ENCODE measurements at places on chromosomes 2 and 18. TPM values are rescaled to one million over a fixed set of nuclear protein-coding genes. Genes with fewer than 3 reads are reported as not detected.

GBX2 gene
- 2.4 TPM for total RNA-seq

GRCh38 chr18:13219593-13220159, 1.1 kb downstream of the LDLRAD4 start:
- no peak overlapping the region for H3K4me3 ChIP-seq
- H3K4me1 ChIP-seq = peaks cover 12% of the 10 kb centered on the region
- no peak overlapping the region for H3K27ac ChIP-seq
- H3K27me3 ChIP-seq = peaks cover 7% of the 10 kb centered on the region
- no peaks in the 10 kb centered on the region for H3K36me3 ChIP-seq

ACADL gene
- not detected for total RNA-seq

GRCh38 chr2:28326881-28327505, 65.7 kb upstream of the FOSL2 start:
- H3K4me1 ChIP-seq = no peaks in the 10 kb centered on the region
- no peak overlapping the region for H3K4me3 ChIP-seq
- DNase-seq = no peak

DNA sequence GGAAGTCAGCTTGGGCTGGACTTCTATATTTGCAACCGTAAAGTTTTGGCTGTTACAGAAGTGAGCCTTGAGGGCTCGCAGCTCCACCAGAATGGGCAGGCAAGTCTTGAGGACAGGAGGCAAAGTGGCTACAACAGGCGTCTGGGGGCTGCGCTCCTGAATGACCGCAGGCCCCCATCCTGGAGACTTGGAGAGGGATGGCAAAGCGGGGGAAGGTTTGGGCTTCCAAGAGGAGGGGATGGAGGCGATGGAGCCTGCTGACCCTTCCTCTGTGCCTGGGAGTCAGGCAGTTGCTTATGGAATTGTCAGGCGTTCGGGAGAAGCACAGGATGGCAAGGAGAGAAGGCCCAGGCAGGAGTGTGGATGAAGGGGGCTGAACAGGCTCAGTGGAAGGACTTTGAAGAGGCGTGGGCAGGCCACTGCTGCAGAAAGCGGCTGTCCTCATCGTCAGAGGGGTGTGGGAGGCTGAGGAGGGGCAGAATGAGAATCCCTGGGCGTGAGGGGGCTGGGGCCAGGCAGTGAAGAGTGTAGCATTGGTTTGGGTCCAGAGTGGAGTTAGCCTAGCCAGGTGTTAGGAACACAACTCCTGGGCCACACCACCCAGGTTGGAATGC, 72.3 kb downstream of the INHBB start:
- DNase-seq = no peak
- no peak overlapping the region for H3K4me3 ChIP-seq
- H3K27me3 ChIP-seq = no peaks in the 10 kb centered on the region

RNU2-63P gene
- total RNA-seq = 19.4 TPM

DNA sequence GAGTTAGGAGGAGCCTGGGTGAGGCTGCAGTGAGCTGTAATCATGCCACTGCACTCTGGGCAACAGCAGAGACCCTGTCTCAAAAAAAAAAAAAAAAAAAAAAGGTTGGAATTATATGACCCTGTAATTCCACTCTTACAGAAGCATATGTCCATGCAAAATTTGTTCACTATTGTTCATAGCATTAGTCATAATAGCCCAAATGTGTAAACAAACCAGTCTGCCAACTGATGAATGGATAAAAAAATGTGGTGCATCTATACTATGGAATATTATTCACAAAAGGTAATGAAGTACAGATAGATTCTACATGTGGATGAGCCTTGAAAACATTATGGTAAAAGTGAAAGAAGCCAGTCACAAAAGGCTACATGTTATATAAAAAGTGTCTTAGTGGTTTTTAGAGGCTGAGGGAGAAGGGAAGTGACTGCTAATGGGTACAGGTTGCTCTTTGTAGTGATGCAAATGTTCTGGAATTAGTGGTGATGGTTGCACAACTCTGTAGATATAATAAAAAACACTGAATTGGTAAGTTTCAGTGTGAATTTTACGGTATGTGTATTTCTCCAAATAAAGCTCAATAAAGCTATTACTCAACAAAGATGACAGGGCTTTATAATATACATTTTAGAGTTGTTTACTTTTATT, 9.4 kb downstream of the COA5 start:
- no peak for DNase-seq
- H3K4me3 ChIP-seq = no peak overlapping the region
- H3K36me3 ChIP-seq = no peaks in the 10 kb centered on the region
- H3K27me3 ChIP-seq = no peaks in the 10 kb centered on the region

GRCh38 chr2:170523506-170523905, 191.6 kb upstream of the SP5 start:
- peaks cover 16% of the 10 kb centered on the region for H3K4me1 ChIP-seq
- no peak overlapping the region for H3K27ac ChIP-seq
- no peaks in the 10 kb centered on the region for H3K27me3 ChIP-seq
- H3K36me3 ChIP-seq = no peaks in the 10 kb centered on the region
- H3K4me3 ChIP-seq = no peak overlapping the region
- DNase-seq = no peak

SDC1 gene
- total RNA-seq = 24.3 TPM

TPO gene
- total RNA-seq = not detected

GRCh38 chr2:207256476-207257207, 90.9 kb upstream of the KLF7 start:
- H3K27ac ChIP-seq = no peak overlapping the region
- no peak overlapping the region for H3K4me3 ChIP-seq
- H3K36me3 ChIP-seq = no peaks in the 10 kb centered on the region
- H3K27me3 ChIP-seq = no peaks in the 10 kb centered on the region

CIB4 gene
- not detected for total RNA-seq

UCN gene
- 0.86 TPM for total RNA-seq

GRCh38 chr2:96914332-96914731, 44.5 kb upstream of the SEMA4C start:
- H3K36me3 ChIP-seq = no peaks in the 10 kb centered on the region
- H3K27ac ChIP-seq = no peak overlapping the region
- no peaks in the 10 kb centered on the region for H3K27me3 ChIP-seq
- H3K4me3 ChIP-seq = no peak overlapping the region

- H3K4me3 ChIP-seq = no peak overlapping the region
- peaks cover 23% of the 10 kb centered on the region for H3K4me1 ChIP-seq
- H3K27me3 ChIP-seq = no peaks in the 10 kb centered on the region
- no peaks in the 10 kb centered on the region for H3K36me3 ChIP-seq
Observed at GRCh38 chr2:88601286-88601685, 26.0 kb downstream of the EIF2AK3 start.

LBX2 gene
- total RNA-seq = 11.4 TPM

- H3K27me3 ChIP-seq = no peaks in the 10 kb centered on the region
- no peak overlapping the region for H3K4me3 ChIP-seq
- H3K4me1 ChIP-seq = no peaks in the 10 kb centered on the region
- no peaks in the 10 kb centered on the region for H3K36me3 ChIP-seq
- DNase-seq = no peak
Observed at GRCh38 chr2:188984065-188984491, 9.9 kb downstream of the COL3A1 start.

DNA sequence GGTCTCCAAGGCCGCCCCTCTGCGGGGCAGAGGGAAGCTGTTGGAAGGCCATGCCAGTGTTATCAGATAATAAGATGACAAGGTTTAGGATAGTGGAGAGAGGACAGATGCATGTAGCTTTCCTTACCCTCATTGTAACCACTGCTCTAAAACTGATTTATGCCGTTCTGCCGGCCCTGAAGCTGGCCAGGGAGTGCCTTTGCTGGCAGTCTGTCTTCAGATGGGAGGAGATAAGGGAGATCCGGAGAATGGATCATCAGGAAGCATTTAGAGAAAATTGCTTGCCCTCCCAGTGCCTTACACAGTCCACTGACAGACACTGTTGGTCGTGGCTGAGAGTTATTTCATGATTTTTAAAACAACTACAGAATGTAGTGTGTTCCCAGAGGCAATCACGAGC, 35.4 kb upstream of the MYO3B start:
- no peak overlapping the region for H3K27ac ChIP-seq
- no peaks in the 10 kb centered on the region for H3K27me3 ChIP-seq
- H3K4me1 ChIP-seq = peaks cover 10% of the 10 kb centered on the region
- no peaks in the 10 kb centered on the region for H3K36me3 ChIP-seq

- no peak for DNase-seq
- no peaks in the 10 kb centered on the region for H3K36me3 ChIP-seq
- H3K4me3 ChIP-seq = no peak overlapping the region
- H3K27me3 ChIP-seq = no peaks in the 10 kb centered on the region
Observed at GRCh38 chr2:235710933-235711332, 217.1 kb downstream of the AGAP1 start.

GRCh38 chr18:24060644-24061043, 46.1 kb downstream of the TTC39C start:
- DNase-seq = no peak
- no peaks in the 10 kb centered on the region for H3K27me3 ChIP-seq
- H3K27ac ChIP-seq = no peak overlapping the region
- no peaks in the 10 kb centered on the region for H3K36me3 ChIP-seq

- H3K4me1 ChIP-seq = no peaks in the 10 kb centered on the region
- no peak for DNase-seq
- H3K4me3 ChIP-seq = no peak overlapping the region
Observed at GRCh38 chr2:68387408-68388350, 22.6 kb downstream of the PLEK start.
